Renal cortex interstitium (tissue), 15 donors: ENCODE measurements at places on chromosomes 11 and 22.

DNA sequence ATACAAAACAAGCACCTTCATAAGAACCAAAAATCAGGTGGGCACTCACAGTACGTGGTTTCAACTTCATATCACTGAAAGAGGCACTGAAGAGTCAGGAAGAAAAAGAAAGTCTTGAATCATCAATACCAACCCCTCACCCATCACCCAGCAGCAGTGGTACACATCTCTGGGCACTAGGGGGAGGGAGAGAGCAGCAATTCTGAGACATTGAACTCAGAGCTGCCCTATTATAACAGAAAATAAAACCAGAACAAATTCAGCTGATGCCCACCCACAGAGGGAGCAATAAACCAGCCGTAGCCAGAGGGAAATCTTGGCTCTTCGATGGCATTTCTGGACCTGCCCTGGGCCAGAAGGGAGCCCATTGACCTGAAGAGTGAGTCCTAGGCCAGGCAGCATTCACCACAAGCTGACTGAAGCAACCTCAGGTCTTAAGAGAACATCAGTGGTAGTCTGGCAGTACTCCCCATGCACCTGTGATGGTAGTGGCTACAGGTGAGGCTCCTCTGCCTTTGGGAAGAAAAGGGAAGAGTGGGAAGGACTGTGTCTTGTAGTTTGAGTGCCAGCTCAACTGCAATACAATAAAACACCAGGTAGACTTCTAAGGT, 42.2 kb upstream of the FAM181B start:
- no peak for DNase-seq

DNA sequence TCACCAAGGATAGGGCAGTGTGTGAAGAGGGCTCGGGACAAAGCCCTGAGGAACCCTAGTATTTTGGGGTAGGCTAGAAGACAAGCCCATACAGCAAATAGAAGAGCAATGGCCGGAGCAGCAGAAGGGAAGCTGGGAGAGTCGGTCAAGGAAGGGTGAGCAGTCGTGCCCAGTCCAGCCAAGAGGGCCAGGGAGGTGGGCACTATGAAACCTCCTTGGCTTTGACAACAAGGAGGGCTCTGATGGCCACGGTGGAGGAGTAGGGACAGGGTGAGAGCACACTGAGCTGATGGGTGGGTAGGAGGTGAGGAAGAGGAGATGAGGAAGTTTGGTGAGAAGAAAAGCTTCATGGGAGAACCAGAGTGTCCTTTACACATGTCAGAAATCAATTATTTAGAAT, 2.2 kb upstream of the YWHAH start:
- no peak for DNase-seq

DNA sequence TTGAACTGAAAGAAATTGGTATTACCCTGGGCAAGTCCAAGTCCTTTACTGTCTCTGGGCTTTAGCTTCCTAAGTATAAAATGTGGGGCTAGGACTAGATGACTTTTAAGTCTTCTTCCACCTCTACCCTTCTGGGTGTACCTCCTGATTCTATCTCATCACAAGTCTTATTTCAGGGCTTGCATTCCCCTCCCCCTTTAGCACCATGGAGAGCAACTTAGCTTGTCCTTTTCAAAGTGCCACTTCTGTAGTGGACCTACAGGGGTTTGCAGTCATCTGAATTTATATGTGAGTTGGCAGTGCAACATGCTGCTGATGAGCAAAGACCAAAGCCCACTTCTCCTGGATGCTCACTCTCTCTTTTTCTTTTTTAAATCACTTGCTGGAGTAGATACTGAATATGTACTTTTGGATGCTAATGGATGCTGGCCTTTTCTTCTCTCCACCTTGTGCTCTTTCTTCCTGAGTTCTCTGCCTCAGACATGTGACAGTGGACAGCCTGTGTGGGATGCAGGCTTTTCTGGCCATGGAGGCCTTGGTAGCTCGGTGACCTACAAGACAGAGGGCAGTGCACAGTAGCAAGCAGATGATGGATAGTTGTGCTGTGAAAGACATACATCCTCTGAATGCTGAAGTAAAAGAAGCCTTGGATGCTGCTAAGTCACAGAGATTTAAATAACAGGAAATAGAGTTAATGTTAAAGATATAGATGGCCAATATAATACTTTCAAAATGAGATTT, 185.0 kb downstream of the NELL1 start:
- peak; percentile 22 for DNase-seq

DNA sequence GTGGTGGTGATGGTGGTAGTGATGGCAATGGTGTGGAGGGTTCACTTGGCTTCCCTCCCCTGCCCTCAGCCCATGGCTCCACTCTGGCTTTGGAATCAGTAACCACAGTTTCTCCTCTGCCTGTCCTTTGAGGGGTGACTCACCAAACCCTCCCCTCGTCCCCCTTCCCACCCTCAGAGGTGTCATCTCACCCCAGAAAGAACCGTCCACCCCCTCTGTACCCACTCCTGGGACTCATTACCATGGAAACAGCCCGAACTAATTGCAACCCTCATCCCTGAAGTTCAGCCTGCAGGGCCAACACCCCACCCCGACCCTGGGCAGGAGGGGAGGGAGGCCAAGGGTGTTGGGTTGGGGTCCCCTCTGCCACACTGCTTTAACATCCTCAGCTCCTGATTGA, 26.6 kb downstream of the PHLDB1 start:
- no peak for DNase-seq

- no peak for DNase-seq
Observed at GRCh38 chr22:47408409-47408808, 646.0 kb downstream of the TBC1D22A start.

DNA sequence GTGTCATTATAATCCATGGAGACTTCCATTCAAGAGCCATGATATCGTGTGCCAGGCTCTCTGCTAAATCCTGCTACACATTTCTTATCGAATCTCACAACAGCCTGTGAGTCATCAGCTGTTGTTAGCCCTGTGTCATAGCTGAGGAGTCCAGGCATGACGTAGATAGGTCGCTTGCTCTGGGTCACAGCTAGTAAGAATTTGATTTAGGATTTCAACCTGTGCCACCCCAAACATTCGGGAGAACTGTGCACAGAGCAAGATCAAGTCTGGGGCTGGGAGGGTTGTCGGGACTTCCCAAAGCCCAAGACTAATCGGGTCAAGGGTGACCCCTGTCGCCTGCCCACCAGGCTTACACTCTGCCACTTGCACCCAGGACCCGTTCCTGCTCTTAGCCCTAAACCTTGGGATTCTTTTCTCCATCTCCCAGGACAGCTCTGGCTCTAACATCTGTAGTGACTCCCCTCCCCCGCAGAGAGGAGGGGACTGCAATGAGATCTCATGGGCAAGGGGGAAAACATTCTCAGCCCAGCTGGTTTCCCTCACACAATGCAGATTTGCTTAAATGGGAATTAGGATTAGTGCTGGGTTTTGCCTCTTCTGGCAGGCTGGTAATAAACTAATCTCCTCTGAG, 34.3 kb downstream of the TSPAN18 start:
- DNase-seq, result peak; percentile 56

- DNase-seq, result no peak
Observed at GRCh38 chr11:47879259-47880158, 31.4 kb upstream of the NUP160 start.

DNA sequence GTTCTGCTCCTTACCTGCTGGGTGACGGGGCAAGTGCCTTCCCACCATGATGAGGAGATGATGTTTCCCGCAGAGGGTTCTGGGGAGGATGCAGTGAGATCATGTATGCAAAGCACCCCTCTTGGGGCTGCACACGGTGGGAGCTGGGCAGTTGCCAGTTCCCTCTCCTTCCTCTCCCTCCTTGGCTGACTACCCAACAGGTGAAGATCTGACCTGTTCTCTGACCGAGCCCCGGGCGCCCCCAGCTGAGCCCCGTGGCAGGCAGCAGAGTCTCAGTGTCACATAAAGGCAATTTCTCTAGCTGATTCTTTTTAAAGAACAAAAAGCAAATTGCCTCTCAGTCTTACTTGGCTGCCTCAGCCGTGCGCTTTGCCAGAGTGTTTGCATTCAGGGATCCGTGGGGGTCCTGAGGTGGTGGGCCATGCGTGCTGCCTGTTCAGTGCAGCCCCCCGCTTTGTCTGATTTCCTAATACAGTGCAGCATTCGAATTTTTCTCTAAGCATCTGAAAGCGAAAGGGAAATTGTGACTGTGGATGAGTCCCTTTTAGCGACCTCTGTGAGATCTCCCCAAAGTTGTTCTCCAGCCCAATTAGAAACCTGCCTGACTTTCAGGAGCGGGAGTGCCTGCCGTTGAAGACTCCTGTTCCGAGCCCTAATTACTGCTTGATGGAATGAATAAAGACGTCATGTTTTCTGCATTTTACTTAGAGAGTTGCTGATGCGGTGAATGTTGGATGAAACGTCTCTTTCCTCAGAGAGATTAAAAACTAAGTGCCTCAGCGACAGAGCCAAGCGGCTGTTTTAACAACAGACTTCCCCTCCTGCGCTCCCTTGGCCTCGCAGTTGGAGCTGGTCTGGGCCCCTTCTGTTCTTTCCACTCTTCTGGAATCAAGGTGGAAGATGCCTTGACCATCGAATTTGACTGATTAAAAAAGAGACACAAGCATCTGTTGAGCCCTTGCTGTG, 86.0 kb downstream of the GRIK4 start:
- no peak for DNase-seq

- DNase-seq, result no peak
Observed at GRCh38 chr11:36061471-36061870, 117.6 kb downstream of the LDLRAD3 start.

GRCh38 chr11:4039011-4039410, 55.6 kb upstream of the RRM1 start:
- DNase-seq, result no peak

GRCh38 chr22:29055192-29055830, 6.3 kb downstream of the C22orf31 start:
- DNase-seq, result no peak

GRCh38 chr11:111684251-111684650, 81.9 kb downstream of the PPP2R1B start:
- no peak for DNase-seq

GRCh38 chr11:32426819-32427615, 8.3 kb downstream of the WT1 start:
- no peak for DNase-seq

DNA sequence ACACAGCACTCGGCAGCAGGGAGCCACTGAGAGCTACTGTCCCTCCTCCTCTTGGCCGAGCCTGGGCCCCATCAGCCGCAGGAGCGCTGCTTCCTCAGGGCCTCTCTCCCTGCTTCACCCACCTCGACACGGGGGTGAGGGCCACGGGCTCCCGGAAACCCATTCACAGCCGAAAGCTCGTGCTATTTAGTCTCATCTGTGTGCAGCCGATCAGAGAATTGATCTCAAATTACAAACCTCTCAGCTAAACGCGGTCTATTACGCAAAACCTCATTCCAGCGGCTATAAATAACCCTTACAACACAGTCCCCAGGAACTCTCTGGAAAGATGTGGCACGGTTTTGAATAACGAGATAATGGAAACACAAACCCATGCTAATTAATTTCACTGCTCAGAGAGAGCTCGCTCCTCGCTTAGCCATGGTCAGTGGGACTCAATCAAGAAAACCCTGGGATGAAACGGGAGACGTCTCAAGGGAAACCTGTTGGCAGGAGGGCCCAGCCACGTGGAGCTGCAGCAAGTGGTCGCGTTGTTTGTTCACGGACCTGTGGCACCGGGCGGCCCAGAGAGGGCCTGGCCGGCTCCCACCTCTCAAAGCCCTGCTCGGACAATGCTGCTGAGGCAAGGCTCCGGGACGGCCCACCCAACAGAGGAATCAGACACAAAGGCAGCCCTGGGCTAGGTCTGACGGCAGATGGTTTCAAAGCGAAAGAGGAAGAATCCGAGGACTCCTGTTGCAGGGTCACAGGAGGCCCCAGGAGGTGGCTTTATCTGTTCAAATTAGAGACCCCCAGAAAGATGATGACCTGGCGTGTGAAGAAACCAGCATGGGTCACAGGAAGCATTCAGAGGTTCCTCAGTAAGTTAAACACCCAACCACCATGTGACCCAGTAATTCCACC, 210.5 kb downstream of the CTTN start:
- DNase-seq, result no peak

- DNase-seq, result no peak
Observed at GRCh38 chr22:39868741-39869140, 24.8 kb downstream of the ENTHD1 start.

DNA sequence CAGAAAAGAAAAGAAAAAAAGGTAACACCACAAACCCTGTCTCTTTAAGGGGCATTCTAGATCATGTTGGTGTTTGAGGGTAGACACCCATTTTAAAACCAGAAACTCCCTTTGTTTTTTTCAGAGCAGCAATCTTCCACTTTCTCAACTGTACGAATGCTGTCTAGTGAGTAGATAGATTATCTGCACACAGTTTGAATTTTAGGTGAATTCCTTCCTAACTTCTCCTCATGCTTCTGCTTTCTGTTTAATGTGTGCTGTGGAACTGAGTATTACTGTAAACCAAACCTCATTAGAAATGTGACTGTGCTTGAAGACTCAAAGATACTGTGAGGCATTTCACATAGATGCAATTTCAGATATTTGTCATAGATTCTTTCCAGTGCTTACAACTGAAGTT, 102.4 kb downstream of the PRMT3 start:
- DNase-seq, result no peak
